Epithelial cell of alveolus of lung (primary cell): ENCODE measurements at places on chromosomes 5 and 9. TPM values are rescaled to one million over a fixed set of nuclear protein-coding genes. Genes with fewer than 3 reads are reported as not detected.

The PCDHB9 gene
- total RNA-seq = 0.08 TPM in 1 of 2 replicates, not detected in the other

The SCGB3A2 gene
- total RNA-seq = not detected in 2 replicates

The UCK1 gene
- 24.6 and 37.4 TPM in 2 replicates for total RNA-seq

The GLT6D1 gene
- total RNA-seq = not detected in 2 replicates

The C5orf22 gene
- 22.9 and 28.9 TPM in 2 replicates for total RNA-seq

The PALM2AKAP2 gene
- total RNA-seq = 11.9 and 16.3 TPM in 2 replicates

The HARS2 gene
- total RNA-seq = 23.9 and 25.6 TPM in 2 replicates

The NRARP gene
- total RNA-seq = 0.78 and 1.8 TPM in 2 replicates

The OR13C3 gene
- total RNA-seq = not detected in 2 replicates

The PLAC8L1 gene
- total RNA-seq = not detected in 2 replicates

The ELOVL7 gene
- total RNA-seq = 0.39 TPM in 1 of 2 replicates, not detected in the other

The TLX3 gene
- not detected in 2 replicates for total RNA-seq

The FBP2 gene
- total RNA-seq = not detected in 2 replicates

The HAVCR2 gene
- total RNA-seq = 0.39 and 0.88 TPM in 2 replicates

The POLR3G gene
- 0.72 and 5.3 TPM in 2 replicates for total RNA-seq

The SURF4 gene
- 295 and 445 TPM in 2 replicates for total RNA-seq

The GFI1B gene
- total RNA-seq = not detected in 2 replicates

The GKAP1 gene
- 0.39 and 3.9 TPM in 2 replicates for total RNA-seq

The IFNA13 gene
- not detected in 2 replicates for total RNA-seq

The TARS1 gene
- total RNA-seq = 96.9 and 212 TPM in 2 replicates

The CCNO gene
- total RNA-seq = 0.65 TPM in 1 of 2 replicates, not detected in the other

The TTC16 gene
- not detected in 2 replicates for total RNA-seq

The LAMC3 gene
- total RNA-seq = 1.8 and 3.7 TPM in 2 replicates

The PDGFRB gene
- total RNA-seq = 102 and 136 TPM in 2 replicates

The PCDHGA11 gene
- 5.9 and 13.7 TPM in 2 replicates for total RNA-seq

The KIF12 gene
- under 0.01 TPM in 1 of 2 replicates, not detected in the other for total RNA-seq

The SOHLH1 gene
- total RNA-seq = not detected in 2 replicates

The CHSY3 gene
- total RNA-seq = 1.7 and 3.7 TPM in 2 replicates

The TBC1D9B gene
- total RNA-seq = 51.5 and 65.4 TPM in 2 replicates

The RAI14 gene
- 52.1 and 224 TPM in 2 replicates for total RNA-seq

The SAXO1 gene
- total RNA-seq = not detected in 2 replicates

The BRINP1 gene
- 0.48 TPM in 1 of 2 replicates, not detected in the other for total RNA-seq

The ZFP37 gene
- 1.3 and 4.6 TPM in 2 replicates for total RNA-seq

The CDH12 gene
- total RNA-seq = 0.52 and 2.0 TPM in 2 replicates

The PSMB7 gene
- 251 and 305 TPM in 2 replicates for total RNA-seq

The DNM1 gene
- total RNA-seq = 8.7 and 23.2 TPM in 2 replicates

The CCNI2 gene
- under 0.01 TPM in 1 of 2 replicates, not detected in the other for total RNA-seq

The NACC2 gene
- total RNA-seq = 19.4 and 25.2 TPM in 2 replicates
